Activated naive CD8-positive, alpha-beta T cell treated with anti-CD3 and anti-CD28 coated beads, Interleukin-2, amount 50 U/mL, for 24 hours (primary cell): ENCODE measurements at places on chromosomes 3 and 15.

- DNase-seq = no peak
Observed at GRCh38 chr3:14811684-14812083, 7.1 kb upstream of the FGD5 start.

- no peak for DNase-seq
Observed at GRCh38 chr3:134353831-134354611, 20.2 kb downstream of the AMOTL2 start.

- no peak for DNase-seq
Observed at GRCh38 chr3:155252021-155252420, 41.5 kb downstream of the STRIT1 start.

DNA sequence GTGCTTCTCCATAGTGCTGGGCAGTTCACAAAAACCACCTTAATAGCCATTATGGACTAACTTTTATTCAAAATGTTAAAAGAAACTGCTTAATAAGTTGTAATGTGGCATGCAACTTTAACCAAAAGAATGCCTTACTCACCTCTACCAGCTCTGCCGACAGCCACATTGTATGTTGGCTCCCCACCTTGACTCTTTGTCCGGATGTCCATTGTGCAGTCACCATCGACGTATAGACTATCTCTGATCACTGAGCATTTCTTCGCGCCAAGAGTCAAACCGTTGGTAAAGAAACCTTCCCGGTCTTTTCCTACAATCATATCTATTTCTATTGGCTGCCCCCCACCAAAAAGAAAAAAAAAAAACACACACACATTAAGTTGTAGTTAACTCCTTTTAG lies 2.5 kb downstream of the PFN2 start:
- no peak for DNase-seq

- no peak for DNase-seq
Observed at GRCh38 chr3:124126436-124127023, 134.6 kb upstream of the ROPN1 start.

- no peak for DNase-seq
Observed at GRCh38 chr15:98280284-98280975, 319.9 kb downstream of the ARRDC4 start.

DNA sequence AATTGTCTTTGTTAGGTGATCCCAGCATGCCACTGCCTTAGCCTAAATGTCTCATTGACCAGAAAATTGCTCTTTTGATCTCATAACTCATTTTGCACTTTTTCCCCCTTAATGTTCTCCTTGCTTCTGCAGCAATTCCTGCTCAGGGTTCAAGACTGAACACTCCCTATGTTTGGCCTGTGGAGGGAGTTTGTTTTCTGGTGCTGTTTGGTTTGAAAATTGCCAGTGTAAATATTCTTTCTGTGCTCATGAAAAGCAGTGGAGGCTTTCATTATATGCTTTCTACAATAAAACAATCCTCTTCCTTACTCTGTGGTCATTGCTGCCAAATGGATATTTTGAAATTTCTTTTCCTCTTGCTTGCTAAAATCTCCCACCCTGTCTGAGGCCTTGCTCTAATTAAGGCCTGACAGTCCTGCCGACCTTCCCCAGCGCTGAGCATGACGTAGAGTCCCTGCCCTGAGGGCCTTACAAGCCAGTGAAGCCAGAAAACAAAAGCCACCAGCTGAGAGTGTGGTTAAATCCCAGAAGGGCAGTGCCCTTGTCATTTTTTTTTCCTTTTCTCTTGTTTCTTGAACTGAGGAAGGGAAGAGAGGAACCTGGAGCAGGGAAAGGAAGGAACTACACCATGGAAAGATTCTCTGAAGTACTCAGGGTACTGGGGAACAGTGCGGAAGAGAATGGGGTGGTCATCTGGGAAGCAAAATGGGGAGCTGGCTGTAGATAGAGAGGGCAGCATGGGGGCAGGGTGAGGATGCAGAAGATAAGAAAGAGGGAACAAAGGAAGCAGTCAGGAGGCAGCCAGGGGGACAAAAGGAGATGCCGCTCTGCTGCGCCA lies 24.8 kb downstream of the ZBTB38 start:
- no peak for DNase-seq

- DNase-seq = no peak
Observed at GRCh38 chr3:5071061-5071460, 51.0 kb upstream of the ARL8B start.

- DNase-seq = peak; percentile 23
Observed at GRCh38 chr3:50515565-50516439, 12.4 kb upstream of the CACNA2D2 start.

GRCh38 chr3:50303013-50303815 lies at the start of gene HYAL1:
Gene HYAL1, minus strand, starts transcription at chr3:50303574. Its CDS starts 618 bp downstream, at chr3:50302956.
- peak; percentile 3 for DNase-seq

- DNase-seq = no peak
Observed at GRCh38 chr3:12557473-12558100, 700 bp downstream of the MKRN2 start.

- no peak for DNase-seq
Observed at GRCh38 chr3:144242747-144243146, 271.1 kb downstream of the DIPK2A start.

DNA sequence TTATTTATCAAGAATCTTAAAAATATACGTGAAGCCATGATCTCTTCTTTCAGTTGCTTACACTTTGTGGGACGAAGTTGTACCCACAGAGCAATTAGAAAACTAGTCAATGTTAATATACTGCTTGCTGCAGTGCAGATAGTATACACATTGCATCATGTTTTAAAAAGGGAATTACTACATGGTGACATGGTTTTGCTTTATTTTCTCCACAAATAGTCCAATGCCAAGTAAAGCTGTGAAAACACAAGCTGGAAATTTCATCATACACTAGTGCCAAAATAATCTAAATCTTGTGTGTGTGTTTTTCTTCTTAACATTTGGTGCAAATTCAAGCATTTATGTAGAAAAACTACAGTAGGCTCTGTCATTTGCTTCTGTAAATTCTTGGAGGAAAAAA lies 233.0 kb downstream of the EPHA3 start:
- DNase-seq = no peak

DNA sequence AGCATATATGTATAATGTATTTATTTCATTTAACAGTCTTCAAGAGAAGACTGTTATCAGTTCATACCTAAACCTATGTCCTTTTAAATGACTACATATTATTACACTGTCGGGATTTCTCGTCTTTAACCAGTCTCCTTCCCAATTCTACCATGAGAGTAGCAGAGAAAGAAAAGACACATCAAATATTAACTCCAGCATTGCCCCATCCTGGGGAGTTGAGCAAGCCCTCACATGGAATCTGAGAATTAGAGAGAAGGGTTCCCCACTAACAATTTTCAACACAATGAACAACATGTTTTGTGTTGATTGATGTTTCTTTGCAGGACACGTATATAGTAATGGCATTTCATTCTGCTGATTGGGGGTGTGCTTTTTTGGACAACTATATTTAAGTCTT lies 257.4 kb downstream of the ADAMTSL3 start:
- no peak for DNase-seq

GRCh38 chr3:195807681-195808121 lies 4.0 kb downstream of the MUC4 start:
- DNase-seq = no peak

- no peak for DNase-seq
Observed at GRCh38 chr15:79886124-79886523, 10.7 kb downstream of the MTHFS start.

DNA sequence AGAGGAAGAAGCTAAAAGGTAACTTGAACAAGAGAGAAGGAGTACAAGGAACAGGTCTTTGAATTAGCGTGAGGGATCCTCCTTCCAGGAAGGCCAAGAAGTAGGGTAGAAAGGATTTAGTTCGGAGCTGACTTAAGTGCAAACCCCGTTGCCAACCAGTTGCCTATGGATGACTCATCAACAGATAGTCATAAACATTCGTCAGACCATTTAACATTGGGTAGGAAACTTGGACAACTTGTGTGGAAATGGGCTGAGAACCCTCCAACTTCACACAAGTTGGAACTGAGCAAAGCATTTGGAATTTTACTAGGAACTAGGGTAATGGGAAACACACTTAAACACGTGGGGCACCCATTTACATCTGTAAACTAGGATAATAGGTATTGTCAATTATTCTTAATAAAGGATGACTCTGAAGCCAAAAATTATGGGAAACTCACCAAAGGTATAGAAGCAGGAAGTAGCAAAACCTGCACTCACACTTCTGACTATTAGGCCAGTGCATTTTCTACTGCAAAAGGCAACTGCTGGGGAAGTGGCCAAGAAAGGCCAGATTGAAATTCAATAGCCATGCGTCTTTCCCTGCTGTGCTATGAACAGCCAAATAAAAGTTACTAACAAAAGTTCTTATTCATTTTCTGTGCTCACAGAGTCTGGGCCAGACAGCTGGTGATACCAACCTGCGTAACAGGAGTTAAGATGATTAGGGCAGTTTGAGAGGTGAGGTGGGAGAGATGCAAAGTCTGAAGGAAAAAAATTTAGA lies 174.5 kb upstream of the TMC3 start:
- no peak for DNase-seq

GRCh38 chr15:77557564-77557963 lies 75.1 kb downstream of the LINGO1 start:
- DNase-seq = no peak

DNA sequence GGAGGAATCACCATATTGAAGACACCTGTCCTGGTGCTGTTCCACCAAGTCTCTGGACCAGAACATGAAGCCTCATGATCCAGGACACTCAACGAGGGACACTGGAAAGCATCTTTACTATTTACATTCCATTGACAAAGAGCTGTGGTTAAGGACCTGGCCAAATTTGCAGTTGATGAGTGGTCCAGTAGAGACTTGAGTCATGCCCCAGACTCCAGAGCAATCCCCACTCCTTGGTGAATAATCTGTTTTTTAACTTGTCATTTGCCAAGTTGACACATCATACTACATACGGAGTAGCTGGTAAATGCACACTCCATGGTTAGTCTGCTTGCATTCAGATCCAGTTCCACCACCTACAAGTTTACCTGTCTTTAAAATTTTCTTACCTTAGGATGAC lies 1.2 kb upstream of the COL6A6 start:
- DNase-seq = no peak

DNA sequence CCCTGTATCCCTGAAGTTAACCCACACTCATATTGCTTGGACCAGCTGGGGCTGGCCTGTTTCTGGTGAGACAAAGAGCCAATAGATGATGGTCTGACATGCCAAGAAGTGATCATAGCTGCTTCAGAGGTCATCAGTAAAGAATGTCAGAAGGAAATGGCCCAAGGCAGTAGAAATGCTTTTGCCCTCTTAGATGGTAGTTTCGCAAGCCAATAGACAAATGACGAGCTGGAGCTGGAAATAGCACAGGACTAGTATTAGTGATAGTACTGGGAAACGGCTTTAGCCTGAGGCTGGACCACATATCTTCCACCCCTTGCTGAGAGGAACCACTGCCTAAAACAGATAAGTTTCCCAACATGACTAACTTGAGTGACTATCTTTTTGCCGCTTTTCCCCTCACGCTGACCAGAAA lies 176.1 kb upstream of the THBS1 start:
- DNase-seq = no peak

DNA sequence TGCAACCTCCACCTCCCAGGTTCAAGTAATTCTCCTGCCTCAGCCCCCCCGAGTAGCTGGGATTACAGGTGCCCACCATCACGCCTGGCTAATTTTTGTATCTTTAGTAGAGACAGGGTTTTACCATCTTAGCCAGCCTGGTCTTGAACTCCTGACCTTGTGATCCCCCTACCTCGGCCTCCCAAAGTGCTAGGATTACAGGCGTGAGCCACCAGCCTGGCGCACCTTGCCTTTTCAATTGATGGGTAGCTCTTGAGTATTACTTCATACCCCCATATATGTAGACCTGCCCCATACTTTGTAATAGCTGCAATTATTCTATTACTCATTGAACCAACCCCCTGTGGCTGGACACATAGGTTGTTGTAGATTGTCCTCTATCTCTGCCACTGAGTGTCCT lies 101.3 kb downstream of the LRRK1 start:
- DNase-seq = no peak

DNA sequence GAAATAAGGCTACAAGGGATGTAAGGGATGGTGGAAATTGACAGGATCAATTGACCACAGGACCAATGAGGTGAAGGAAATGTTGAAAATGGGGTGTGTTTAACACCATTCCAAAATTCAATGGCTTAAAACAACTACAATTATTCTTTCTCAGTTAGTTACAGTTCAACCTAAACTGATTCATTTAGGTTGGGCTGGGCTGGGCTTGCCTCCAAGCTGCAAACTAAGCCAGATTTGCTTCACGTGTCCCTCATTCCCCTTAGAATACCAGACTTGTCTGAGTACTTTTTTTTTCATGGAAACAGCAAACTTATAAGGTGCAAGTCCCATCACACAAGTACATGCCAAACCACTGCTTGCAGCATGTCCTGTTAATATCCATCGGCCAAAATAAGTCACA lies 280.1 kb downstream of the NEK10 start:
- DNase-seq = no peak

- no peak for DNase-seq
Observed at GRCh38 chr15:26651909-26652308, 121.0 kb downstream of the GABRB3 start.

- DNase-seq = no peak
Observed at GRCh38 chr3:180829409-180830405, 82.8 kb upstream of the FXR1 start.

- no peak for DNase-seq
Observed at GRCh38 chr3:10599017-10599416, 93.6 kb upstream of the ATP2B2 start.

DNA sequence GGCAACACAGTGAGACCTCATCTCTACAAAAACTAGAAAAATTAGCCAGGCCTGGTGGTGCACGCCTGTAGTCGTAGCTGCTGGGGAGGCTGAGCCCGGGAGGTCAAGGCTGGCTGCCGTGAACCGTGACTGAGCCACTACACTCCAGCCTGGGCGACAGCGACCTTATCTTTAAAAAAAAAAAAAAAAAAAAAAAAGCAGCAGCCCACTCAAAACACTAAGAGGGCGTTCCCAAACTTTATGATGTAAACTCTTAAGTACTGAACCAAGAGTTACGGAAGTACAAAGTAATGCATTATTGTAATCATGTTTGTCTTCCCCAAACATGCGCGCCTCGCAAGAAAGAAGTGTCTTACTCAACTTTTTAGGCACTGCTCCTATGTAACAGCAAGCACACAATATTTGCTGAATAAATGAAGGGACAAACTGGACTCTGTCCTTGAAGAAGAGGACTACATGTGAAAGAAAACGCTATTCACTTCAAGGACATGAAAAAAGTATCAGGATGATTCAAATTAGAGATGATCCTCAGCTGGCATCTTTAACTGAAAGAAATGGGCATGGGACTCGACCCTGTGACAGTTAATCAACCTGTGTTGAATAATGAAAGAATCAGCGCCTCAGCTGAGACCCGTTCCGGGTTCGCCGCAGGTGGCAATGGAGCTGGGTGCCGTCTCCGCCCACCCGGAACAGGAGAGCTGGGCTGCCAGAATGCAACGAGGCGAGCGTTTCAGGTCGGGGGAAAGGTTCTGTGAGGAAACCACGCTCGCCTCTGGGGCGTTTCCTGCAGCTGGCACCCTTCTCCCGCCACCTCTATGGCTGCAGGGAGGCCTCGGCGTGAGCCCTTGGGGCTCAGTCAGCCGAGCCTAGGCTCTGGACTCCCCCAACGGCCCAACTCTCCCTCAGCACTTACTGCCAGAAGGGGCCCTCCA lies 718 bp downstream of the SPG11 start:
- DNase-seq = peak; percentile 84
